Glomerular endothelial cell (primary cell): ENCODE measurements at places on chromosomes 2 and 18. TPM values are rescaled to one million over a fixed set of nuclear protein-coding genes. Genes with fewer than 3 reads are reported as not detected.

Gene APCDD1
- 0.10 and 0.12 TPM in 2 replicates for total RNA-seq

Gene RTN4
- 696 and 759 TPM in 2 replicates for total RNA-seq

Gene PASK
- 3.3 and 8.1 TPM in 2 replicates for total RNA-seq

Gene TM4SF20
- total RNA-seq, result not detected in 2 replicates

Gene CAPN14
- total RNA-seq, result 0.15 and 0.35 TPM in 2 replicates

Gene HTR2B
- total RNA-seq, result 0.19 and 1.2 TPM in 2 replicates

Gene IL36A
- total RNA-seq, result not detected in 2 replicates

Gene RGPD4
- total RNA-seq, result not detected in 2 replicates

Gene FOXD4L1
- total RNA-seq, result 0.05 TPM in 1 of 2 replicates, not detected in the other

Gene ABHD1
- not detected in 2 replicates for total RNA-seq

Gene HNRNPA3
- 45.2 and 68.0 TPM in 2 replicates for total RNA-seq

Gene KIF1A
- 0.97 and 1.2 TPM in 2 replicates for total RNA-seq

Gene CCDC148
- 0.35 and 1.2 TPM in 2 replicates for total RNA-seq

Gene SAG
- not detected in 2 replicates for total RNA-seq

Gene CDH19
- 0.06 TPM in 1 of 2 replicates, not detected in the other for total RNA-seq

Gene GCG
- not detected in 2 replicates for total RNA-seq

Gene C2orf81
- total RNA-seq, result 0.34 and 0.82 TPM in 2 replicates

Gene CHRND
- not detected in 2 replicates for total RNA-seq

Gene DLGAP1
- 1.6 and 2.0 TPM in 2 replicates for total RNA-seq

Gene SIX2
- total RNA-seq, result 1.8 and 10.5 TPM in 2 replicates

Gene VSNL1
- not detected in 2 replicates for total RNA-seq

Gene SOX11
- total RNA-seq, result 12.1 and 12.7 TPM in 2 replicates

Gene PROKR1
- total RNA-seq, result not detected in 2 replicates

Gene GCKR
- 0.88 and 1.8 TPM in 2 replicates for total RNA-seq

Gene MARCHF4
- 29.5 and 33.3 TPM in 2 replicates for total RNA-seq

Gene GREB1L
- 1.4 and 1.5 TPM in 2 replicates for total RNA-seq

Gene GCA
- 5.5 and 14.2 TPM in 2 replicates for total RNA-seq

Gene CTLA4
- not detected in 2 replicates for total RNA-seq

Gene ZNF512
- total RNA-seq, result 18.8 and 24.9 TPM in 2 replicates

Gene SETBP1
- total RNA-seq, result 0.44 and 1.5 TPM in 2 replicates

Gene LCT
- under 0.01 TPM in 1 of 2 replicates, not detected in the other for total RNA-seq

Gene IRS1
- total RNA-seq, result 4.0 and 4.1 TPM in 2 replicates

Gene IL18RAP
- not detected in 2 replicates for total RNA-seq

Gene TRAF3IP1
- total RNA-seq, result 8.8 and 8.9 TPM in 2 replicates

Gene SPIRE1
- 23.0 and 24.9 TPM in 2 replicates for total RNA-seq

Gene DCDC2C
- total RNA-seq, result not detected in 2 replicates

Gene SERPINB11
- total RNA-seq, result not detected in 2 replicates

Gene LYPD6
- total RNA-seq, result 1.1 and 1.5 TPM in 2 replicates

Gene ZNF519
- total RNA-seq, result 2.3 and 5.1 TPM in 2 replicates

Gene UGT1A9
- not detected in 2 replicates for total RNA-seq

Gene HOXD9
- total RNA-seq, result 4.7 and 7.6 TPM in 2 replicates

Gene MAPK4
- total RNA-seq, result 0.05 TPM in 1 of 2 replicates, not detected in the other

Gene NETO1
- 1.3 and 2.0 TPM in 2 replicates for total RNA-seq

Gene DOK6
- total RNA-seq, result 1.1 and 1.2 TPM in 2 replicates

Gene SERPINB3
- total RNA-seq, result not detected in 2 replicates

Gene C2orf76
- 7.1 and 13.4 TPM in 2 replicates for total RNA-seq

Gene MFSD2B
- total RNA-seq, result 0.53 TPM in 1 of 2 replicates, not detected in the other

Gene LRRC30
- not detected in 2 replicates for total RNA-seq

Gene TRMT61B
- total RNA-seq, result 7.9 and 9.4 TPM in 2 replicates

Gene HOXD13
- not detected in 2 replicates for total RNA-seq

Gene MPV17
- total RNA-seq, result 103 and 117 TPM in 2 replicates

Gene TRIM43
- not detected in 2 replicates for total RNA-seq
